Activated T-helper 9 cell treated with anti-CD3 and anti-CD28 coated beads, Interleukin-2, amount 50 U/mL, for 16 hours (primary cell): ENCODE measurements at places on chromosomes 5 and 9.

DNA sequence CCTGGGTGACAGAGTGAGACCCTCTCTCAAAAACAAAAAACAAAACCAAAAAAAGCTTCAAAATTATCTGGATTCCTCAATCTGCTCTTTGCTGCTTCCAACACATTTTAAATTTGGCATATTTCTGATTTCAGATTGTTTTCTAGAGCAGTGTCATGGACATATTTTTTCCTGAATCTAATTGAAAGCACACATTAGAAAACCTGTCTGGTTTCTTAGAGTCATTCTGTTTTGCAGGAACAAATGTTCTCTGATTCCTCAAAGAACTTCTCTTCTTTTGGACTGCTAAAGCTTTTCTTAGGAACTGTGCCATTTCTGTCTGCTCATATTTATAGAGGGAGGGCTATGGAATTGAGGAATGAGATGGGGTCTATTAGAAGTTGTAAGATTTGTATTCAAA, 81.6 kb downstream of the RAI14 start:
- no peak for DNase-seq

GRCh38 chr9:132370592-132370991, 15.8 kb upstream of the SETX start:
- no peak for DNase-seq

- DNase-seq: no peak
These were observed 44.1 kb downstream of the FAM240B start for GRCh38 chr9:38675831-38676230.

DNA sequence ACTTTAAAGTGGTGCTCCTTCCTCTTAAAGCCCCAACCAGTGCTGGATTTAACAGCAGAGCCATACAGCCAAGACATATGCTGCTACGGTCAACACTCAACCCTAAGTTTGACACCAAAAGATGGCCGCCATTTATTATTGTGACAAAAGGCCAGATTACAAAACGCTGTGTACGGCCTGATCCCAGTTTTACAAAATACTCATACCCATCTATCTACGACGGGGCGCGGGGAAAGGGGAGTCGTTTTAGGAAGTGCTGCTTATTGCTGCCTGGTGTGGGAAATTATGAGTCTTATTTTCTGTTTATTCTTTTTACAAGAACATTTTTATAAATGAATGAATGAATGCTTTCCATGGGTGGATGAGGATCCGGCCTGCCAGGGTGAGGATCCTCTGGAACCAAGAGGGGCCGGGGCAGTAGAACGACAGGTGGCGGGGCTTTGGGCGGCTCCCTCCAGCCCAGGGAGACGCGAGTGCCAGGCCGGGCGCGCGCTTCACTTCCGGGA, 457 bp upstream of the IDNK start:
- peak; percentile 49 for DNase-seq

- no peak for DNase-seq
These were observed 32.2 kb upstream of the BRD3 start for GRCh38 chr9:134100040-134100439.

GRCh38 chr9:75083188-75083970, 4.6 kb downstream of the NMRK1 start:
- peak; percentile 18 for DNase-seq

GRCh38 chr5:78518365-78519197, 130.0 kb downstream of the LHFPL2 start:
- no peak for DNase-seq

DNA sequence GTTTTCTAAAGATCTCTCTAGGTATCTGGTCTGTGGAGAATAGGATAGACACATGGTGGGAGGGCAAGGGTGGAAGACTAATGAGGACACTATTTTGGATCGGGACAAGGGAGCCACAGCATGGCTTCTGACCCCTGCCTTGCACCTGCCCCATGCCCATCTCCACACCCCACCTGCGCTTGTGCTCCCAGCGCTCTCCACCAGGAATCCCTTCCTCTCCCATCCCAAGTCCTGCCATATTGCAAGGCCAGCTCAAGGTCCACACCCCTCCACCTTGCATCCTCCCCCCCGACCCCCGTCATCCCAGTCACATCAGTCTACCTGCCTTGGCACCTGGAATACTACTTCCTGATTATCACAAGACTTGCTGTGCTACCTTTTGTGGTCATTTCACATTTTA, 44.2 kb upstream of the RETREG1 start:
- DNase-seq: no peak

DNA sequence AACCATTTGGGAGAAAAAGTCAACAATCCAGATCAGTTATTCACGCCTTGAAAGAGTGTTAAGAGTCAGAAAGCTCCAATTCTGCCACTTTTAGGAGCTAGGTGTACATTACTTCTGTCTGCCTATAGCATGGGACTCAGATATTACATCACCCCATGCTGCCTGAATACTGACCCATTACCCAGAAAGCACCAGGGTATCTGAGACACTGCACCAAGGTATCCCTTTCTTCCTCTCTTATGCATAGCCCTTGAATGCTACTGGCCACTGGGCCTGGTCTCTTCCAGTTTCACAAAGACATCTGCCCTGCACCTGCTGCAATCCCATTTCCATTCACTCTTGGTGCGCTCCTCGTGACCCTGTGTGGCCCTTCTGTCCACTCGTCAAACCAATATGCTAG, 2.6 kb downstream of the STRBP start:
- DNase-seq: no peak

GRCh38 chr5:7493081-7493480, 97.1 kb downstream of the ADCY2 start:
- DNase-seq: no peak

DNA sequence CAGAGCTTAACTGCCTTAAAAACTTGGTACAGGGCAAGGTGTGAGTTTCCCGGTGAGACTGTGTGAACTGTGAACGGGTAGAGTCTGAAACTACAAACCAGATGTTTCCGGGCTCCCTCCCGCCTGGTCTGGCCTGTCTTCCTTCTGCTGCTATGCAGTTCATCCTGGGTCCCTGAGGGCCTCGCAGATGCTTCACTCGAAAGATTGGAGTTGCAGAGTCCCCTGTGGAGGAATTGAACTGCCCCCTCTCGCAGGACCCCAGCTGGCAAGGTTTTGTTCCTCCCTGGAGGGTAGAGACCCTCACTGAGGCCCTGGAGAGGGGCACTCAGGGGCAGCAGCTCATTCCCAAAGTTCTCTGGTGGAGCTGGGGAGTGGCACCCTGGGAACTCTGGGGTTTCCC, 533 bp downstream of the DCANP1 start:
- DNase-seq: no peak

DNA sequence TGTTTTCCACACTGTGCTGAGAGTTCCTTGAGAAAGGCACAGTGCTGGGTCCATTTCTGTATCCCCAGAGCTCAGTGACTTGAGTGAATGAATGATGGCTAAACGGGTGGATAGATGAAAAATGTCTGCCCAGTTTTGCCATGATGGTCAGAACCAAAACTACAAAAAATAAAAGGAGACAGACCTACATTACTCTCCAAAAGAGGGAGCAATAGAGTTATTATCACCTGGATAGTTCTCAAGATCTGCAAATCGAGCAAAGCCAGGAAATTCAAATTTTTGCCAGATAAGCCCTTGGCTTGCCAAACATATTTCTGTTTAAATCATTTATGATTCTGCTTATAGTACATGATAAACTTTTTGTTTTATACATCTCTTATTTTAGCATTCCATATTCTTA, 214.2 kb upstream of the ZNF462 start:
- DNase-seq: no peak

- no peak for DNase-seq
These were observed 518 bp downstream of the ERBIN start for GRCh38 chr5:65926893-65927292.

GRCh38 chr5:137695651-137696428, 40.0 kb downstream of the KLHL3 start:
- DNase-seq: no peak

DNA sequence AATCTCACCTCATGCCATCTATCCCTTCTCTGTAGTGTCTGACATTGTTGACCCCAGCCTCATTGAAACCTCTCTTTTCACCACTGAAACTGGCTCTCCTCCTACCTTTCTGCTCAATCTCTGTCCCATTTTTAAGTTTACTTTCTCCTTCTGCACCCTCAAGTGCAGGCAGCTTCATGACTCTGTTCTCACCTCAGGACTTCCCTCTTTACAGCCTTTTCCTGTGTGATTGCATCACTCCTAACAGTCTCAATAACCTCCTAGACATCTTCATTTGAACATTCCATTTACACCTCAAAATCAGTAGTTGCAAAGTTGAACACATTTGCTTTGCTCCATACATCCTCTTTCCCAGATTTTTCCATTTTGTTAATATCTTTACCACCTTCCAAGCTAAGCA, 172.1 kb downstream of the RASEF start:
- DNase-seq: no peak

DNA sequence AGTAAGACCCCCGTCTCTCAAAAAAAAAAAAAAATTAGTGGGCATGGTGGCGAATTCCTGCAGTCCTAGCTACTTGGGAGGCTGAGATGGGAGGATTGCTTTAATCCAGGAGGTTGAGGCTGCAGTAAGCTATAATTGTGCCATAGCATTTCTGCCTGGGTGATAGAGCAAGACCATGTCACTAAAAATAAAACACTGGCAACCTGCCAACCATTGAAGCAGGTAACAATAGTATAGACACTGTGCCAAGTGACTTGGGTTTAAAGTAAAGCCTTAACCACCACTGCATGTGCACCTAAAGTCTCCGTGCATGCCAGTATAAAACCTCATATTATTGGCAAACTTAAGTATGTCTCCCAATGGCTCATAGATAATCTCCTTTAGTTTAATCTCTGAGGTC, 3.4 kb upstream of the APBA1 start:
- DNase-seq: no peak

DNA sequence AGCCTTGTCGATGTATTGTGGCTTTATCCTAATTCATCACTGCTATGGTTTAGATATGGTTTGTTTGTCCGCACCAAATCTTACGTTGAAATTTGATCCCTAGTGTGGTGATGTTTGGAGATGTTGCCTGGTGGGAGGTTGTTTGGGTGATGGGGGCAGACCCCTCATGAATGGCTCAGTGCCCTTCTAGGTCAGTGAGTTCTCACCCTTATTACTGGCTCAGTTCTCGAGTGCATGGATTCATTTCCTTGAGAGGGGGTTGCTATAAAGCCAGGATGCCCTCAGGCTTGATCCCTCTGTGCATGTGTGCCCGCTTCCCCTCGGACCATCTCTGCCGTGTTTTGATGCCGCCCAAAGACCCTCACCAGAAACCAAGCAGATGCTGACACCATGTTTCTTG, 114.4 kb downstream of the CHSY3 start:
- DNase-seq: no peak

DNA sequence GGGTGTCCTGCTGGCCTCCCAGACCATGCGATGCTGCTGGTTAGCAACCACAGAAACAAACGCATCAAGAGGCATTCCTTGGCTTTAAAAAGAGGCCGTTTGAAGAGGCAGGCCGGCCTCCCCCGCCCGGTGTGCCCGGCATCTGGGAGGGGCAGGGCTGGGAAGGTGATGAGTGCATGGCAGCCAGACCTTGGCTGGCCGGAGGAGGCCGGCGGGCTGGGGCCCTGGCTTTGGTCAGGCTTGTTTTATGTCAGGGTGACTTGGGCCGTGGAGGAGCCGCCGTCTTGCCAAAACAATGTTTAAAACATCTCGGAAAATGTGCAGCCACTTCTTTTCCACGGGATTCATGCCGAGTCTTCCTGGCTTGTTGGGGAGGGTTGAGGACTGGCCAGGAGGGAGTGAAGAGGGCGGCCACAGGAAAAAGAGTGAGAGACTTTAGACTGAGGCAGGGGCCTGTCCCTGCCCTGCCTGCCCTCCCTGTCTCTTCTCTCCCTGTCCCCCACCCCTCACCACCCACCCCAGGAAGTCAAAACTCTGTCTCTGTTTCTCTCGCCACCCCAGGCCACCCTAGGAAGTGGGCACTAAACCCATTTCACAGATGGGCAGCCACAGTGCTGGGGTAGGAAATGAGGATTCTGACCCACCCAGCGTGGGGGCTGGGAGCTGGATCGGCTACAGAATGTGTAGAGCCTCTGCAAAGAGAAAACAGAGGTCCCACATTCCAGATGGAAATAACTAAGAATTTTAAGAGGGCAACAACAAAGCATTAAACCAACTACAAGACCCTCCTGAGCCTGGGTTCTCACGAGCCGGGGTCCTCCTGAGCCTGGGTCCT, 143.0 kb downstream of the RXRA start:
- no peak for DNase-seq

DNA sequence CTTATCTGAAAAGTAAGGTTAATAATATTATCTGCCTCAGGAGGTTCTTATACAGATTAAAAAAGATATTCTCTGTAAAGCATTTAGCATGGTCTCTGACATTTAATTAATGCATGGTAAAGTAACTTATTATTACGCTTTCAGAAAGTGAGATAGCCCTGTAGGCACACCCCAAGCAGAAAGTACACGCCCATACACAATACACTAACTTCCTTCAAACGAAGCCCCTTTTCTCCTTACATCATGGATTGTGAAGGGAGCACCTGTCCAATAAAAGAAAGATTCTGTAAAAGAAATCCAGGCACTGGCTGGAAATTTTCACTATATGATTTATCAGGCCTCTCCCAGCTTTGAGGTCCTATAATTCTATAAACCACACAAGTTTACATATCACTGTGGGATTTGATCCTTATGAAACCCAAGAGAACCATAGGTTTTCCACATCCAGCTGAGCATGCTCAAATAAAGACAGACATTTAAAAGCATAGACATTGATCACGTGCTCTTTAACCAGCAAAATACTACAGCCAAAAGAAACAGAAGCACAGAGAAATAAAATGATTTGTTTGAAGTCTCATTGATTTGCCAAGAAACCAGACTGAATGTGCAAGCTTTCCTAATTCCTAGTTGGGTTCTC, 14.1 kb upstream of the NR3C1 start:
- no peak for DNase-seq

DNA sequence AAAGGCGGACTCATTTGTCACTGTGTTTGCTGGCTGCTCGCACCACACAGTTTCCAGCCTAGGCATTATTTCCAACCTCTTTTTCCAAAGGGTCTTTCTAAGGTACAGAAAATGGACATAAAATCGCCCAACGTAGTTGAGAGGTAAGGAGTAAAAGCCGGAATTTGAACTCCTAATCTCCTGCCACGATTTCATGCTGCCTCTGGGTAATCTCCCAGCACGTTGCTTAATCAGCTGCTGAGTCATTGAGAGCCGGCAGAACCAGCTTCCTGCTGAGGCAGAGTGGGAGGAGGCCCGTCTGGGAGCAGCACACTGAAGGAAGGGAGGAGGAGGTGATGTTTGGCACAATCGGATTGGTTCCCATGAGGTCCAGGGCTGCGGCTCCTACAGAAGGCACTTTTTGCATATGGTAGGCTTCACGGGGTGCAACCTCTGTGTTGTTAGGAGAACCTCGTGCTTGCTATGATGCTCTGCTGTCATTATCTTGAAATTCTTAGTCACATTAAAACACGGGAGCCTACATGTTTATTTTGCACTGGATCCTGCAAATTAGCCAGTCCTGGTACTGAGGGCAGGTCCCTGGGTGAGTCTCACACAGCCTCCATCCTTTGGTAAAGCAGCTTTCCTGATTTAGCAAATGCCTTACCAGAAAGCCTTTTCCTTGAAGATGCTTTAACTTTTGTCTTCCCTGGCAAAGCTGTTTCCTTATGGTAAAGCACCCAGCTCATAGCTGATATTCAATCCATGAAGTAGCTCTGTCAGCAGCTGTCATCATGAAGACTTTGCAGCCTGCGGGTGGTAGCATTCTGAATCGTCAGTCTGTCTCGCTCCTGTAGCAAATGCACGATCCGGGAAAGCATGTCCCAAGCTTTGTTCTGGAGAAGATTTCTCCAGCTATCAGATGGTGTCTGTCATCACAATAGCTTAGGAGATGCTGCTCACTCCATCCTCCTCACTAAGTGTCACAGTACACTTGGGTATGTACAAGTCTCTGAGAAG, 191.6 kb upstream of the MSX2 start:
- DNase-seq: no peak

- no peak for DNase-seq
These were observed 174.1 kb downstream of the PRELID2 start for GRCh38 chr5:145660897-145661640.

GRCh38 chr5:145937432-145938250, 1.3 kb downstream of the SH3RF2 start:
- DNase-seq: no peak
